ENCODE measurements at places on chromosomes 12 and 14.
A peak's percentile ranks its signal among the peaks of the same experiment; 100 is the strongest.

- DNase-seq, result no peak
Observed at GRCh38 chr12:112140728-112141127, 15.4 kb downstream of the TRAFD1 start.

- DNase-seq, result no peak
Observed at GRCh38 chr14:106269029-106269428, 742.6 kb downstream of the TMEM121 start.

DNA sequence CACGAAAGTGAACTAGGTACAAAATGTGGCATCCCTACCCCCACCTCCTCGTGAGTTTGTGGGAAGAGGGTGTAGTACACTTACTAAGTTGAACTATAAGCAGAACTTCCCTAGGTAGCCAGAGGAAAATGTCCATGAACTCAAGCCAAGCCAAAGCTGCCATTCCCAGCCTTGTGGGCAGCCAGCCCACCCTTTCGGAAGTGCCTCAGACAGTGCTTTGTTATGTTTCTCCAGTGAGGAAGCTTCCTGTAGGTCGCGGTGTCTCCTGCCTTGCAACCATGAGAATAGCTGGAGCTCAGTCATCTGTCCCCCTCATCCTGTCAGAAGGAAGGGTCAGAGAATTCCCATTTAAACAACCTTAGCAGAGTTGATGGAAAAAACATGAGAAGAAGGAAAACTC is 266.9 kb downstream of the DUSP6 start:
- no peak for DNase-seq

DNA sequence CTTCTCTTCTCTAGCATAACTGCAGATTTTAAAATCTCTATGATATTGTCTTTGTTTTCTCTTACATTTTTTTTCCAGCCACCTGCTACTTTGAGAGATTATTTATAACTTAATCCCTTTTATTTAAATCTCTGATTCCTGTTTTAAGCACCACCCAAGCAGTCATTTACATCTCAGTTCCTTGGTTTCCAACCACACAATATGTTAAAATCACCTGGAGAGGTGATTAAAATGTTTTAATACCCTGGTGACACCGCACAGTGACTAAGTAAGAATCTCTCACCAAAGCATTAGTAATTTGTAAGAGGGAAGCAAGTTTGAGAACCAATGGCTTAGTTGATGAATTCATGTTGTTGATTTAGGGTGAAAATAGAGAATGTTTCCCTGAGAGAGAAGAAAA is 849.8 kb downstream of the TMTC2 start:
- DNase-seq, result no peak

DNA sequence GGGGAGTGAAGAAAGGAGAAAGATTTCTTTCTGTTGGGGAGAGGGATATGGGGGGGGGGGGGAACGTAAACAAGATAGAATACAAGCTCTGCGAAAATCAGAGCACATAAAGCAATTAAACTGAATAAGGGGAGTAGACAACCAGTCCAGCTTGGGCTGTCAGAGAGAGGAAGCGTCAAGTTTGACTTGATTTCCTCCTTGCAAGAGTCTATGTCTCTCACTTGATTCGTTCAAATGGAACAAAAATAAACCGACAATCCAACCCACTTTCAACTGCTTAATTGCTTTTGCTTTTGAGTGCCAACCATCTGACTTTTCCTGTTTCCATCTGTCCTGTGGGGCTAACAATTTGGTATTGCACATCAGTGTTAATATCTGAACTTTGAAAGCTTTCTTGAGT is 942 bp downstream of the SYT1 start:
- no peak for DNase-seq

DNA sequence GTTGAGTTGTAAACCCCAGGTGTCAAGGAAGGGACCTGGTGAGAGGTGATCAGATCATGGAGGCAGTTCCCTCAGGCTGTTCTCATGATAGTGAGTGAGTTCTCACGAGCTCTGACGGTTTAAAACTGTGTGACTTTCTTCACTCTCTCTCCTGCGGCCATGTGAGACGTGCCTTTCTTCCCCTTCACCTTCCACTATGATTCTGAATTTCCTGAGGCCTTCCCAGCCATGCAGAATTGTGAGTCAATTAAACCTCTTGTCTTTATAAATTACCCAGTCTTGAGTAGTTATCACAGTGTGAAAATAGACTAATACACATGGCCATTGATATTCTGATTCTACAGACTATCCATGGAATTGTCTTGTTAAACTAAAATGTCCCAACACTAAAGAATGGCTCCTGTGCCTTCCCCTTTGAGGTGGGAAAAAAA is 85.6 kb downstream of the SLC2A13 start:
- no peak for DNase-seq

DNA sequence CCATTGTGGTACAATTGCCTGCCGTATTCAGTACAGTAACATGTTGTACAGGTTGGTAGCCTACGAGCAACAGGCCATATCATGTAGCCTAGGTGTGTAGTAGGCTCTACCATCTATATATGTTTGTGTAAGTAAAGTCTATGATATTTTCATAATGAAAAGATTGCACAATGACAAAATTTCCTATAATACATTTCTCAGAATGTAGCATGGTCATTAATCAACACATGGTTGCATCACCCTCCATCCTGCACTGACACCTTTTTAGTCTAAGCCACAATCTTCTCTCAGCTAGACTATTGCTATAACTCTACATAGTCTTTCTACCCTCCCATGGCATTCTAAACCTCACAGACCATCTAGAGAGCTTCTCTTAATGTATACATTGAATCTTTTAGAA is 158.5 kb upstream of the HMGA2 start:
- no peak for DNase-seq

- DNase-seq, result peak; percentile 83
Observed at GRCh38 chr12:95637471-95638155, 86.3 kb upstream of the USP44 start.

- no peak for DNase-seq
Observed at GRCh38 chr12:88432531-88433490, 147.5 kb downstream of the KITLG start.

- no peak for DNase-seq
Observed at GRCh38 chr14:50035214-50035613, 81.2 kb downstream of the VCPKMT start.

All from adipocyte (in vitro differentiated cells).